ENCODE measurements at places on chromosomes 3 and 15. TPM values are rescaled to one million over a fixed set of nuclear protein-coding genes. Genes with fewer than 3 reads are reported as not detected.

GRCh38 chr3:139134678-139135372 is 90.1 kb upstream of the PRR23C start:
- DNase-seq = no peak

DNA sequence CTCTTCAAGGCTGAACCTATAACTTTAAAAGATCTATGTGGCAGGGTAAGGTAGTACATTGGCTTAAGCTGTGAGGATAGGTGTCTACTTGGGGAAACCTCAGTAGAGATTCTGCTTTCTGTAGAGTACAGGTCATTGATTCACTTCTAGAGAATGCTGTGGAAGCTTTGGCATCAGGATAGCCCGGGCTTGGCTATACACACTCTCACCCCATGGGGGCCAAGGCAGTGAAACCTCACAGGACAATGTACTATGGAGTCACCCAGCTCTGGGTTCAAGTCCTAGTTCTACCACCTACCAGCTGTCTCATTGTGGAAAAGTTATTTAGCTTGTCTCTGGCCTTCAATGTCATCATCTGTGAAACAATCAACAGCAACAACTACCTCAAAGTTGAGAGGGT is 9.0 kb downstream of the MTFMT start:
- no peak for DNase-seq

GRCh38 chr3:115098354-115099073 is 48.6 kb downstream of the ZBTB20 start:
- DNase-seq = no peak

ATP13A5 gene
- total RNA-seq = 2.0 TPM

GOLGA8H gene
- total RNA-seq = 0.67 TPM

- DNase-seq = no peak
Measured at GRCh38 chr3:195764961-195765706, 44.4 kb downstream of the MUC20 start.

DNA sequence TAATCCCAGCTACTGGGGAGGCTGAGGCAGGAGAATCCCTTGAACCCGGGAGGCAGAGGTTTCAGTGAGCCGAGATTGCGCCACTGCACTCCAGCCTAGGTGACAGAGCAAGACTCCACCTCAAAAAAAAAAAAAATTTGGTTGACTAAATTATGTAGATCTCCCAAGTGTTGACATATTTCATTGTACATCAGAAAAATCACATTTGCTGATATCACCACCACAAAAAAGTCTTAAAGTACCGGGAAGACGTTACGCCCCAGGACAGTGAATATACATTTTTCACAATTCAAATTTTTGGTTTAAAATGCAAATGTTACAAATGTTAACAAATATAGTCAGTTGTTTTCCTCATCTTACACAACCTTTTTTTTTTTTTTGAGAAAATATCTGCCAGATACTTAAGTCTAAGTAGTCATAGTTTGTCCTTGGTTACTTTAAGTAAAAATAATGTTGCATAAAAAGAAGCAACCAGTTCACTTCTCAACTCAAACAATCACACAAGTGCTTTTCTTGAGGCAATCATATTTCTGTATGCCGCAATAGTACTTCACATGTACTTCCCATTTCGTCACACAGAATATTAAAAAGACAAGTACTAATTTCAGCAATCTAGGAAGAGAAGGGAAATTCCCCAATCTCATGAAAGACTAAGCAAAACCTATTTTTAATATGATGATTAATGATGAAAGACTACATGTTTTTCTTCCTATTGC is 41.0 kb upstream of the TCF12 start:
- DNase-seq = no peak

MESP2 gene
- total RNA-seq = not detected

DNA sequence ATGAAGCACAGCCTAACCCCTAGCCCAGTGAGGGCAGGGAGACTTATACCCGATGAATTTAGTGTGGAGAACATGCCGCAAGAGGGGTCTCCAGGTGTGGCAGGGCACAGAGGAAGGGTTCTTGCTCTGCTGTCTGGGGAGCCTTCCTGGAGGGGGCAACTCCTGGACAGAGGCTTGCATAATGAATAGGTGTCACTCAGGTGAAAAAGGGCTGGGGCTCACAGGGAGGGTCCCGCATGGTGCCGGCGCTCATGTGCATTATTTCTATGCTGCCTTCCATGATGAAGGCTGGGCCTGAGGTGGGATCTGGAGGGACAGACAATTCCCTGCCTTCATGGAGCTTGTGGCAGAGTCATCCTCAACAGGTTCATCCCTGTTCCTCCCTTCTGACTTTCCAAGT is 51.5 kb downstream of the ITGA11 start:
- peak; percentile 32 for DNase-seq

GRCh38 chr3:63934041-63934866 is 22.1 kb upstream of the SCAANT1 start:
- DNase-seq = no peak

GRCh38 chr3:123664753-123665152 is 79.9 kb upstream of the HACD2 start:
- no peak for DNase-seq

DNA sequence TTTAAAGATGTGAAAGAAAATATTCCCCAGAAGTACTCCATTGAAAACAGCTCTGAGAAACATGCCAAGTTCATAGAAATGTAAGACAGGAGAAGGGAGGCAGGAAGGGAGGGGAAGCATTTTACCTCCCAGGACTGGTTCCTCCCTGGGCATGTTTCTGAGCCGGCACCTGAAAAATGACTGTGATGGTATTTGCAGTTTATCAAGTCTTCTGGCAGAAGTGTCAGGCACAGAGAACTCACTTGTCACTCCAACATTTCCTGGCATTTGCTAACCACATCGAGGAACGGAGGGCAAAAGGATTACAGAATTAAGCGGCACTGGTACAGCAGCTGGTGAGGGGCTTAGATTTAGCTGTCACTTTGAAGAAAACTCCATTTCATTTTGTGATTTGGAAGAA is 1054.0 kb downstream of the TUSC7 start:
- DNase-seq = no peak

GREM1 gene
- total RNA-seq = 2.8 TPM

DNA sequence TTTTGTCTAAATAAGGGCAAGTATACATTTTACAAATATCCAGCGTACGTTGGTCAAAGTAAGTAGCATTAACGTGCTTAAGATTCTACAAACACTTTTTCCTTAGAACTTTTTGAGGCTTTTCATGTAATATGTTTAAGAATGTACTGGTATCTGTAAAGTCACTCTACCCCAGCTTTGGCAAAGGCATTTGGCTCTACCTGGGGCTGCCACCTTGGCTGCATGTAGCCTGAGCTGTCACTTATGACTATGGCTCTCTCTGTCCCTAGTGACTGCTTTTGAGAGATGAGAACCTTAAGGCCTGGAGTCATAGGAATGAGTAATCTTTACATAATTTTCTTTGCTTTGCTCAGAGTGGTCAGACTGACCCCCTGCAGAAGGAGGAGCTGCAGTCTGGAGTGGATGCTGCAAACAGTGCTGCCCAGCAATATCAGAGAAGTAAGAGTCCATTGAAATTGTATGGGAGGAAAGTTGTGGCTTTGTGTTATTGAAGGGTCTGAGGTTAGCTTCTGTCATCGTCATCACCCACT is 61.2 kb downstream of the IQGAP1 start:
- no peak for DNase-seq

MAGEF1 gene
- total RNA-seq = 30.3 TPM

DNA sequence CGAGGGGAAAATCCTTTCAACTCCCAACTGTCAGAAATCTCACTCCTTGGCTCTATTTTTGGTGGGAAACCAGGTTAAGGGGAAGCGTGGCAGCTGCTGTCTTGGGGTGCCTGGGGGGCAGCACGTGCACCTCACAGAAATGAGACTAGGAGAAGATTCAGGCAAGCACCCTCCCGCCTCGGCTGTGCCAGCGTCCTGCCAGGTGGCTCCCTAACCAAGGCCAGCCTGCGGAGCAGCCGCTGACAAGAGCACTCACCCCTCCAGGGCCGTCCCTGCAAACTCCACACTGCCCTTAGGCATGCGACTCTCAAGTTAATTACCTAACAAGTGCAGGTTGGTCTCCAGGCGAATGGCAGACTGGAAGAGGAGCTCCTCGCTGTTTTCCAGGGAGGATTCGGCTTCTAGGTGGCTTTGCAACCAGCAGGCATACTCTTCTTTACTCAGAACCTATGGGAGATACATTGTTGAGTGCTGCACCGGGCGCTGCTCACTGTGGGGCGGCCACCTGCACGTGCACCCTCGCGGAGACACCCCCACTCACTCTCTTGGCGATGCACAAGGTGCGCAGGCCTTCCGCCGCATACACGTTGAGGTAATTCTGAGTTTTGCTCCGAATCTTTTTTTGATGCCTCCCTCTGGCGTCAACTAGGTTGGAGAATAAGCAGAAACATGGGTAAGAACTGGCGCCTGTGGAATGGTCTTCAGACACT is 155.3 kb downstream of the ATP10A start:
- DNase-seq = peak; percentile 57

GRCh38 chr3:39250116-39250747 is 29.6 kb downstream of the CX3CR1 start:
- DNase-seq = no peak

DNA sequence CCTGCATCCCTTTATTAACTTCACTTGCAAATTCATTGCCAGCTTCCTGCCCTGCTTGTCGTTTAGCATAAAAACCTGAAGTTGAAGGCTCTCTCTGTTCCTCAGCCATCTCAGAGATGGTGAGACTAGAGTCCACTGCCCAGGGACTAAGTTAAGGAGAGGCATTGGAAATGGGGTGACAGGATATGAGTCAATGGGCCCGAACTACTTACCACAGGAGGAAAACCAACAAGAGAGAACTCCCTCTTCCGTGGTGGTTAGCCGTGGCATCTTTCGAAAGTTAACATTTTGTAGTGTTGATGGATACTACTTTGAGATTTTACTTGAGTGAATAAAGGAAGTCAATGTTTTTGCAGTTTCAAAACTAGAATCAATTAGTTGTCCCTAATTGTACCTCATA is 65.3 kb downstream of the LRTM1 start:
- no peak for DNase-seq

DNA sequence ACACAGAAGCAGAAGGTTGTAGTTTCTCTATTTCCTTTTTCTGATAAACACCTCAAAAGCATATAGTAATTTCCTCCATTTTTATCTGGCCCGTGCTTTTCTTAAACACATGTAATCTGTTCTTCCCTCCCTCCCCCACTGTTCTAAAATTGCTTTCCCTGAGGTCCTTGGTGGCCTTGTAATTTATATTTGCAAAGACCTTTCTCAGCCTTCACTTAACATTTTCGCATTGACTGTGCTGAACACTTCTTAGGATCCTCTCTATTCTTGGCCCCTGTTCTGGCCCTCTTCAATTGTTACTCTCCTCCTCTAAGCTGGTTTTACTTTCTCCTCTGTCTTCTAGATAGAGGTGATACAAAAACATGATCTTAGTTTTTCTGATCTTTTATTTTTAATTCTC is 28.3 kb downstream of the GAP43 start:
- DNase-seq = no peak

HRG gene
- not detected for total RNA-seq

DNA sequence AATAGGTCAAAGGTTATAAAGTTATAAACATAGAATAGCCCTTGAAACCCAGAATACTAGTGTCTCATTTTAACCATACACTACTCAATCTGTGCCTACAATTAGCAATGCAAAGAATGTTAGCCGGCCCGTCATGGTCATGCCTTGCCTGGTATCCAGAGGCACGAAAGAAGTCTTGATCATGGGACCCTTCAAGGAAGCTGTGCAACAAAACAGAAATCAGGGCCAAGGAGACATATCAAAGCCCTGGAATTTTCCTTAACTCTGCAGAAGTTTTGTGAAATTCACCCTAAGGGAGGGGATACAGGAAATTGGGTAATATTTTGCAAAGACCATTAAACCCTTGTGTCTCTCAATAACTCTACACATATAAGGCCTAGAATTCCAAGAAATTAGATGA is 482.4 kb downstream of the ROBO1 start:
- DNase-seq = no peak

TFDP2 gene
- 26.7 TPM for total RNA-seq

DNA sequence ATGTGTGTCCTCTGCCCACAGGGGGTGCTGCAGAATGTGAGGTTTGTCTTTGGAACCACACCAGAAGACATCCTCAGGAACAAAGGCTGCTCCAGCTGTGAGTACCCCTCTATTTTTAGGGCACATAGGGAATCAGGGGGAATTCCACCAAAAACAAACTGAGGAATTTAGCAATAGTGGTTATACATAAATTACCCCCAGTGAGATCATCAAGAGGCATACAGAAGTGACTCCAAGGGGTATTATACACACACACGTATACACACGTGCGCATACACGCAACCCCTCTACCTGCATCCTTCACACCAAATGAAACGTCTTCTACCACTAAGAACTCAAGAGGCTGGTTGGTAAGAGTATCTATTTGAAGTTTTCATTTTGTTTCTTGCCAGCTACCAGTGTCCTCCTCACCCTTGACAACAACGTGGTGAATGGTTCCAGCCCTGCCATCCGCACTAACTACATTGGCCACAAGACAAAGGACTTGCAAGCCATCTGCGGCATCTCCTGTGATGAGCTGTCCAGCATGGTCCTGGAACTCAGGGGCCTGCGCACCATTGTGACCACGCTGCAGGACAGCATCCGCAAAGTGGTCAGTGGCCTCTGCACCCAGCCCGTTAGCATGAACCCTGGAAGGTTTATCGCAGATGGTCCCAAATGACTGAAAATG is 2.9 kb downstream of the THBS1 start:
- DNase-seq = no peak

GRCh38 chr3:72257738-72258137 is 472.8 kb upstream of the PROK2 start:
- no peak for DNase-seq

DNA sequence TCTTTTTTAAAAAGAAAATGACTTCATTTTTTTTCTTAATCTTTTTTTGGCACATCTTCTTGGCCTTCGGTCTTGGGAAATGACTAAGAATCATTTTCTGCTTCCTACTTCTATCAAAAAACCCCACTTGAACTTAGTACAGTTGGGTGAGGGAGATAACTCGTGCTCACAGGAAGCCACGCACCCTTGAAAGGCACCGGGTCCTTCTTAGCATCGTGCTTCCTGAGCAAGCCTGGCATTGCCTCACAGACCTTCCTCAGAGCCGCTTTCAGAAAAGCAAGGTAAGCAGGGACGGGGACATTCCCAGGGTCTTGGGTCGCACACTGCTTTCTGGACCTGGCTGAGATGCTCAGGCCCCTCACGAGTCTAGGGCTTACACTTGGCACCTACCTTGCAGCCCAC is at the start of gene CCR4:
Gene CCR4 (plus strand): TSS at position 235 of the 402 bp plus-strand sequence. CDS start 1,779 bp downstream, outside the sequence.
- no peak for DNase-seq

DNA sequence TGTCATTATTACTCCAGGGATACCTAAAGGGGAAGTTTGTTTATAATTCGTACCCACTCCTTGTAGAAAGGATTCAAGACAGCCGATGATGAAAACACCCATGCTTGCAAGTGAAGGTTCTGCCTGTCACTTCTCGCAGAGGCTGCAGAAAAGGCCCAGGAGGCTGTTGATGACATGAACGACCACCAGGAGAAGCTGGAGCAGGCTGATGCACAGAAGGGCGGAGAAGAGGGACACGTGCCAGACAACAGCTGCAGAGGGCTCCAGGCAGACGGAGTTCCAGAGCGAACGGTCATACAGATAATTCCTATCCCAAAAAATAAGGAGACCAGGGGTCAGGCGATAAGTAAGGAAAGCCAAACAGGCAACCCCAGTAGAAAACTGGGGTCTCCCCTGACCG is 5.7 kb upstream of the DYNLT2B start:
- DNase-seq = no peak
